Type B pancreatic cell (in vitro differentiated cells): ENCODE measurements at places on chromosomes 3 and 15. TPM values are rescaled to one million over a fixed set of nuclear protein-coding genes. Genes with fewer than 3 reads are reported as not detected.

GRCh38 chr15:93035092-93035915, 53.7 kb downstream of the RGMA start:
- DNase-seq: no peak

DNA sequence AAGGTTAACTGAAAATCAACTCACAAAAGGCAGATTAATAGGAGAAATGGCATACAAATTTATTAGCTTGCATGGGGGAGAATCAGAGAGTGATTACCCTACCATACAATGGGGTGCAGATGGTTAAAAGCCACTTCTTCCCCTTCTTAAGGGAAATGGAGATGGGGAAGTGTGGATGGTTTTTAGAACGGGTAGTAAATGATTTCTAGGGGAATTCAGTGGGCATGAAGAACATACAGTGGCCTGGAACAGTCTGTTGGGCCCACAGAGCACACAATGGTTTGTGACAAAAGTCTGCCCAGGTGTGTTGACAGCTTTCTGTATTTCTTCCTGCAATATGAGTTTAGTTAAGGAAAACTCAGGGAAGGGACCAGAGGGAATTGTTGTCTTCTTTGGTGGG, 61.0 kb downstream of the C3orf80 start:
- DNase-seq: no peak

DNA sequence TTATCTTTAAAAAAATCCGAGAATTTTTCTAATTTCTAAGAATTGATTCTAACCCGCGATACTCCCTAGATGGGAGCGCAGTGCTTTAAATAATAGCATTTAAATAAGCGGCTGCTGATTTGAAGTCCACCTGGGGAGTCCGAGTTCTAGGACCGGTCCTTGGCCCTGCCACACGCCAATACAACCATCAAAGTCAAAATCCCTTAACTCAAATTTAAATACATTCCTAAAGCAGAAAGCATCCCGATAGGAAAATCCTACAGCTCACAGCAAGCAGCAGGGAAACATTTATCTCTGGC, 508 bp upstream of the ECT2 start:
- DNase-seq: no peak

The SLC51B gene
- total RNA-seq: 1.2 and 5.7 TPM in 2 replicates

GRCh38 chr3:61978460-61979419, 394.6 kb downstream of the FEZF2 start:
- no peak for DNase-seq

- DNase-seq: no peak
Measured at GRCh38 chr3:97940034-97940433, 32.2 kb downstream of the RIOX2 start.

- no peak for DNase-seq
Measured at GRCh38 chr3:65889707-65890099, 149.0 kb downstream of the MAGI1 start.

DNA sequence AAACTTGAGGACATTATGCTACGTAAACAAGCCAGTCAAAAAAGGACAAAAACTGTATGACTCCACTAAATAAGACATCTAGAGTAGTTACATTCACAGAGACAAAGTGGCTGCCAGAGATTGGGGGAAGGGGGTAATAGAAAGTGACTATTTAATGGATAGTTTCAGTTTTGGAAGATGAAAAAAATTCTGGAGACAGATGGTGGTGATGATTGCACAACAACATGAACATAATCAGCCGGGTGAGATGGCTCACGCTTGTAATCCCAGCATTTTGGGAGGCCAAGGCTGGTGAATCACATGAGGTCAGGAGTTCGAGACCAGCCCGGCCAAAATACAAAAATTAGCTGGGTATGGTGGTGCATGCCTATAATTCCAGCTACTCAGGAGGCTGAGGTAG, 40.6 kb downstream of the DPP8 start:
- DNase-seq: no peak

GRCh38 chr3:62007036-62007435, 366.3 kb downstream of the FEZF2 start:
- DNase-seq: no peak

GRCh38 chr15:98937413-98938104, 70.0 kb downstream of the PGPEP1L start:
- DNase-seq: no peak

DNA sequence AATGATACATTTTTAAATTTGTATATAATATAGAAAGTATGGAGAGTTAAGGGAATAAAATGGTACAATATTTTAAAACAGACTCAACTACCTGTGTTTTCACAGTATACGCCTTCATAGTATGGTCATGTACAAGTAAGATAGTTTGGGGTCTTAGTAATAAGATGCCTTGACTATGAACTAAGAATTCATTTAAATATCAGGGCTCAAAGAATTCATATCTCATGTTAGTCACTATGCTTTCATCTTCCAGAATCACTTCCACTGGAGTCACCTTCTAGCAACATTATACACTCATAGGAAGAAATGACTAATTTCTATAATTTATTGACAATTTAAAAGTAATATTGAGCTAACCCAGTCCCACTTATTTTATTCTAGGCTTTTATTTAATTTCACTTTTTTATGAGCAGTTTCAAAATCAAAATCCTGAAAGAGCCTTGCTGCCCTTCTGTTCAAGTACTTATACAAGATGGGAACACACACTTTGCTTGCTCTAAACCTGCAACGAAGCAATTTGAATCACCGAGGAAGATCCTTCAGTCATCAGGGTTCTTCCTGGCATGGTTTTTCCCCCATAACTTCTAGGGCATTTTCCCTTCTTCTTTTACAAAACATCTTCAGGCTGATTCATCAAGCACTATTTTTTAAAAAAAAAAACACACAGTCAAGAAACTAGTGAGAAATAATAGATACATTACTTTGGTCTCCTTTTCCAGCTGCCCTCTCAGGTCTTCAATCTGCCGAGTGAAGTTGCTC, 94.1 kb downstream of the MYH15 start:
- no peak for DNase-seq

- DNase-seq: no peak
Measured at GRCh38 chr3:128805772-128806171, 73.6 kb upstream of the ACAD9 start.

- no peak for DNase-seq
Measured at GRCh38 chr3:188817103-188817934, 354.5 kb upstream of the TPRG1 start.

The SPESP1 gene
- not detected in 2 replicates for total RNA-seq
